Progenitor cell of endocrine pancreas (in vitro differentiated cells): ENCODE measurements at places on chromosomes 7 and 10.

DNA sequence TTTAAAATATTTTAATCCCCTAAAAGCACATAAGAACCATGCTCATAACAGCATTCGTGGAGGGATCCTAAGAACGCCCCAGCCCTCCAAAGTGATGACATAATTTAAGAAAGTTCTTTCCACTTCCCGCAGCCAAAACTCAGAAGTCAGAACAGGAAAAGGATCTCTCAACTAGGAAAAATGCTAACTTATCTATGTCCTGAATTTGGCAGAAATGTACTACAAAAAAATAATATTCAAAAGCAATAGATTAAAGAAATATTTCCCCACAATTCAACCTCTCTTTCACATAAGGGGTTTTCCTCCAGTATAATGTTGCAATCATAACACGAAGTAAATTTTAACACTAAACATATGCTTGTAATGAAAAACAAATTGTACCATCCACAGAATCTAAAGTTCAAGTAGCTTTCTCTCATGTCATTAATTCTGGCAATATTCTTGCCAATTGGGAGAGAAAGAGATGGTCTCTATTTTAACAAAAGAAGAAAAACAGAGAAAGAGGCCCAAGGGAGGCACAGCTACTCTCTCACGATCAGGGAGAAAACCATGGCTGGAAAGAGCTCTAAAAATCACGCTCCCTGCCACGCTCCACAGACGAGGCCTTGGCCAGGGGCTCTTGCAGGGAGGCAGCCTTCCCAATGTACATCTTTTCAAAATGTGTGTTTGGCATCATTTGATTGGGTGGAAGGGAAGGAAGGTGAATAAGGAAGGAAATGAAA is 22.9 kb downstream of the ASB13 start:
- no peak overlapping the region for H3K27ac ChIP-seq
- peaks cover 7% of the 10 kb centered on the region for H3K4me1 ChIP-seq
- no peaks in the 10 kb centered on the region for H3K27me3 ChIP-seq
- H3K36me3 ChIP-seq: peaks cover 28% of the 10 kb centered on the region
- no peak for DNase-seq

DNA sequence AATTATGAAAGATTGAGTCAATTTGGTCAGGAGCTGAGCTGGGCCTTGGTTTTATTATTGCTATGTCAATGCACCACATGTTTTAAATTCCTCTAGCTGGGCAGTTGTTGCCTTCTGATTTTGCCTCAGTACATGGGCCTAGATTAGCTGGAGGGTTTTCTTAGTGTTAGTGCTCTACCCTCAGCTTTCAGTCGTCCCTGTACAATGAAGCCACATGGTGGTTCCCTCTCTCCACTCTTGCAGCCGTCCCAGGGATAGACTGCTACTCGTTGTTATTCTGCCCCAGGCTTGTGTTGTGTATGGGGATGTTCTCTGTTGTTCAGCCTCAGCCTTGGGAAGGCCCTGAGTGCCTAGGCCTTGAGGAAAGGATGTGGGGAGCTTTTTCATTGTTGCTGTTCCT is 37.0 kb downstream of the NHLRC2 start:
- H3K4me1 ChIP-seq: peaks cover 16% of the 10 kb centered on the region
- no peak for DNase-seq
- H3K36me3 ChIP-seq: peaks cover 25% of the 10 kb centered on the region
- H3K27ac ChIP-seq: peak overlapping the region; percentile 5
- no peak overlapping the region for H3K4me3 ChIP-seq
- H3K27me3 ChIP-seq: no peaks in the 10 kb centered on the region

DNA sequence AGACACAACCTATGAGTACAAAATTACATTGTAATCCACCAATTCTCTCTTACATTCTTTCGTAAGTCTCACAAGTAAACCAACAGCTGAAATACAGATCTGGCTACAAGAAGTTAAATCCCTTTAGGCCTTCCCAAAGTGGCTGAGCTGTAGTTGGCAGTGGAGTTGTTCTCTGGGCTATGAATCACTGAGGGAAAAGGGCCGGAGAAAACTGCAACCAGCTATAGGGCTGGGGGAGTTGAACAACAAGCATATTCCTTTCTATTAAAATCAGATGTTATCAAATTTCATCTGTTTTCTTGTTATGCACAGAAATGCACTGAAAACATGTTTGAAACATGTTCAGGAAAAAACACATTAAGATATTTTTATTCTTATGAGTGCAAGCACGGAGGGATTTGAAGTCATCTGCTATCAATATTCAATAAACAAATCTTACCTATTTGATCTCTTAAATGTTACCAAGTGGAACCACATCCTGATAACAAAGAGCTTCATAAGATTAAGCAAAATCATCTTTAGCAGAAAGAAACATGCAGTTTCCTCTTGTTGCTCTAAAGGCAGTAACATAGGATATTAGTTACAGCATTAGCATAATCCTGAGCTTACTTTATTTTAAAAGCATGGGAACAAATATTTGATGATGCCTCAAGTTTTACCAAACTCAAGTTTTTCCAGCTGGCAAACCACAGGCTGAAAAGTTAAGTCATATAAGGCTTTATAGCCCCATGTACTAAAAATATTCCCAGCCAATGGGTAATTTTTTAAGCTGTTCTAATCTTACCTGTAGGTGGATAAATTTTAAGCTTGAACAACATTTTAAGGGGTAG is 212.7 kb downstream of the TAX1BP1 start:
- H3K27me3 ChIP-seq: no peaks in the 10 kb centered on the region
- no peak for DNase-seq
- H3K27ac ChIP-seq: no peak overlapping the region
- H3K4me1 ChIP-seq: no peaks in the 10 kb centered on the region

- DNase-seq: no peak
- no peak overlapping the region for H3K4me3 ChIP-seq
- H3K27ac ChIP-seq: no peak overlapping the region
- H3K27me3 ChIP-seq: peaks cover 70% of the 10 kb centered on the region
Observed at GRCh38 chr10:49690698-49691356, 11.4 kb downstream of the C10orf53 start.

DNA sequence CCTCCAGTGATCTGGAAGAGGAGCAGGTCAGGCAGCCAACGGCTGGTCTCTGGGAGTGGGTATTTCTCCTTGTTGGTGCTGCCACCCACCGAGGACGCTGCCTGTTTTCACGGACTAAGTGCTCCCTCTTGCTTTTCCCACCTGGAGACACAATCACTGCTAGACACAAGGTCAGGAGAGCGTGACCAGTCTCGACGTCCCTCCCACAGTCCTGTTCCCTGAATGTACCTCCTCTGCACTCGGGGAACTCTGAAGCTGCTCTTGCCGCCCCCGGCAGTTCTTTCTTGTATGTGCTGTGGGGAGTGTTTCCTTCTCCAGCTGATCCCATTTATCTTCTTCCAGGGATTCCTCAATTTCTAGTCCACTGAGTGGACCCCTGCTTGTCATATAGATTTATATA is 89.4 kb downstream of the CYTH3 start:
- peaks cover 10% of the 10 kb centered on the region for H3K36me3 ChIP-seq
- no peak for DNase-seq
- no peak overlapping the region for H3K4me3 ChIP-seq
- no peaks in the 10 kb centered on the region for H3K27me3 ChIP-seq
- no peaks in the 10 kb centered on the region for H3K4me1 ChIP-seq
- H3K27ac ChIP-seq: no peak overlapping the region

GRCh38 chr7:126489874-126490273 is 762.9 kb downstream of the GRM8 start:
- H3K4me3 ChIP-seq: no peak overlapping the region
- peak overlapping the region; percentile 60 for H3K27ac ChIP-seq
- peaks cover 36% of the 10 kb centered on the region for H3K4me1 ChIP-seq
- no peaks in the 10 kb centered on the region for H3K27me3 ChIP-seq

- DNase-seq: no peak
- H3K4me3 ChIP-seq: no peak overlapping the region
- peaks cover 78% of the 10 kb centered on the region for H3K27me3 ChIP-seq
- H3K27ac ChIP-seq: no peak overlapping the region
- H3K4me1 ChIP-seq: peaks cover 1% of the 10 kb centered on the region
Observed at GRCh38 chr10:71392791-71393781, 3.6 kb upstream of the CDH23 start.

DNA sequence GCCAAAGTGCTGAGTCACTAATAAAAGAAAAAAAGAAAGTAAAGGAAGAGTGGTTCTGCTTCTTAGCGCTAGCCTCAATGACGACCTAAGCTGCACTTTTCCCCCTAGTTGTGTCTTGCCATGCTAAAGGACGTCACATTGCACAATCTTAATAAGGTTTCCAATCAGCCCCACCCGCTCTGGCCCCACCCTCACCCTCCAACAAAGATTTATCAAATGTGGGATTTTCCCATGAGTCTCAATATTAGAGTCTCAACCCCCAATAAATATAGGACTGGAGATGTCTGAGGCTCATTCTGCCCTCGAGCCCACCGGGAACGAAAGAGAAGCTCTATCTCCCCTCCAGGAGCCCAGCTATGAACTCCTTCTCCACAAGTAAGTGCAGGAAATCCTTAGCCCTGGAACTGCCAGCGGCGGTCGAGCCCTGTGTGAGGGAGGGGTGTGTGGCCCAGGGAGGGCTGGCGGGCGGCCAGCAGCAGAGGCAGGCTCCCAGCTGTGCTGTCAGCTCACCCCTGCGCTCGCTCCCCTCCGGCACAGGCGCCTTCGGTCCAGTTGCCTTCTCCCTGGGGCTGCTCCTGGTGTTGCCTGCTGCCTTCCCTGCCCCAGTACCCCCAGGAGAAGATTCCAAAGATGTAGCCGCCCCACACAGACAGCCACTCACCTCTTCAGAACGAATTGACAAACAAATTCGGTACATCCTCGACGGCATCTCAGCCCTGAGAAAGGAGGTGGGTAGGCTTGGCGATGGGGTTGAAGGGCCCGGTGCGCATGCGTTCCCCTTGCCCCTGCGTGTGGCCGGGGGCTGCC is at the start of gene IL6:
IL6 (plus strand) TSS at position 294 of the 807 bp plus-strand sequence; CDS start at position 357, 63 bp downstream.
- H3K27ac ChIP-seq: no peak within 1 kb of the TSS
- no peak for DNase-seq
- peaks cover 22% of the 10 kb centered on the region for H3K27me3 ChIP-seq
- H3K4me3 ChIP-seq: peak within 1 kb of the TSS; percentile 48

GRCh38 chr7:97446361-97446760 is 285.5 kb upstream of the TAC1 start:
- H3K27ac ChIP-seq: no peak overlapping the region
- no peak for DNase-seq
- no peak overlapping the region for H3K4me3 ChIP-seq
- no peaks in the 10 kb centered on the region for H3K36me3 ChIP-seq

DNA sequence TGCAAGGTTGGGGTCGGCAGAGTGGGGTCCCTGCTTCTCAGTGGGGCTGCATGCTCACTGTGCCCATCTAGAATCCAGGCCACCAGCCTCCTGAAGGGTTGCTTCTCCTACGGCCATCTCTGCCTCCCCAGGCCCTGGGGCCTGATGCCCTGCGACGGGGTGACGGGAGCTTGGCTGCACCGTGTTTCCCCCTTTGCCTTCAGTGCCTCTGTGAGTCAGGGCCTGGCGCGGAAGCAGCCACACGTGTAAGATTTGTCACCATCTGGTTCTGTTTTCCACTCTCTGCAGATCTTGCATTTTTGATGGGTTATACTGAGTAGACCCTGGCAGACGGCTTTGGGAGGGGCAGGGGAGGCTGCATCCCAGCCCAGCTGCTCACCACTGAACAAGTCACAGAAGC is 7.2 kb downstream of the ADAMTS14 start:
- H3K27ac ChIP-seq: no peak overlapping the region
- no peak for DNase-seq
- H3K4me1 ChIP-seq: peaks cover 7% of the 10 kb centered on the region
- H3K36me3 ChIP-seq: no peaks in the 10 kb centered on the region

DNA sequence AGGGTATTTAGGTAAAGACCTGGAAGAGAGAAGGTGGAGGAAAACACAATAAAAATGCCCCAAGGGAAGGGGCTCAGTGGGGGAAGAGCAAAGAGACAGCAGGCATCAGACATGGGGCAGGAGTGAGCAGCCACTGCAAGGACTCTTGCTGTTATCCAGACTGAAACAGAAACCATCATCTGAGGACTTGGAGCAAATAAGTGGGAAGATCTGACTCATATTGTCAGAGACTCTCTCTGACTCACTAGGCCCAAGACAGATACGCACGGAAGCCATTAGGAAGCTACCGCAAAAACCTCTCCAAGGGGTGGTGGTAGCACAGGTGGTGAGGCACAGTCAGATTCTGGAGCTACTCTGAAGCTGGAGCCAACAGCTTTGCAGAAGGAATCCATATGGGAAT is 110.7 kb downstream of the RNF32 start:
- H3K27me3 ChIP-seq: no peaks in the 10 kb centered on the region
- no peak for DNase-seq
- no peak overlapping the region for H3K4me3 ChIP-seq
- H3K36me3 ChIP-seq: peaks cover 3% of the 10 kb centered on the region
- H3K4me1 ChIP-seq: peaks cover 6% of the 10 kb centered on the region

GRCh38 chr7:107725138-107725740 is 18.7 kb upstream of the CBLL1 start:
- H3K27ac ChIP-seq: no peak overlapping the region
- peaks cover 30% of the 10 kb centered on the region for H3K27me3 ChIP-seq
- no peak for DNase-seq
- H3K4me3 ChIP-seq: no peak overlapping the region

GRCh38 chr7:130150587-130150986 is 54.6 kb downstream of the TMEM209 start:
- H3K27ac ChIP-seq: no peak overlapping the region
- H3K36me3 ChIP-seq: peaks cover 1% of the 10 kb centered on the region
- no peaks in the 10 kb centered on the region for H3K27me3 ChIP-seq
- no peak overlapping the region for H3K4me3 ChIP-seq
- peaks cover under 1% of the 10 kb centered on the region for H3K4me1 ChIP-seq

- peaks cover 2% of the 10 kb centered on the region for H3K4me1 ChIP-seq
- DNase-seq: no peak
- H3K4me3 ChIP-seq: no peak overlapping the region
- no peaks in the 10 kb centered on the region for H3K27me3 ChIP-seq
- H3K36me3 ChIP-seq: no peaks in the 10 kb centered on the region
Observed at GRCh38 chr7:6293202-6293601, 20.8 kb upstream of the CYTH3 start.

DNA sequence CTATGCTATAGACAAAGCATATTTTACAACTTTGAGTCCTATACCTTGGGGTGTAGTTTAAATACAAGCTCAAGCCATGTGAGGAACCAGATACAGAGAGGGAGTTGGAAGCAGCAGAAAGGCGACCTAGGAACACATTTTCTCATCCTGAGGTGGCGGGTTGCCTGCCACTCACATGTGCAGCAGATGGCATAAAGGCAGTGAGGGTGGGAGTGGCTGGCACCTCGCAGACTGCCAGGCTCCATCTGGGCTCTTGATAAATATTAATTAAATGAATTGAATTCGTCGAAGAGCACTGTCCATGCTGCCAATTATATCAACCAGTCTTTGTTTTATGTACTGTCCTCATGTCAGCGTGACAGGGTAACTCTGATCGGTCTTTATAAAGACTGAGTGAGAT is 79.0 kb upstream of the SEMA3C start:
- H3K27me3 ChIP-seq: no peaks in the 10 kb centered on the region
- no peak for DNase-seq
- no peak overlapping the region for H3K27ac ChIP-seq
- no peaks in the 10 kb centered on the region for H3K4me1 ChIP-seq
- no peaks in the 10 kb centered on the region for H3K36me3 ChIP-seq

- H3K27me3 ChIP-seq: peaks cover 16% of the 10 kb centered on the region
- H3K4me1 ChIP-seq: peaks cover 1% of the 10 kb centered on the region
- H3K27ac ChIP-seq: no peak overlapping the region
- H3K4me3 ChIP-seq: no peak overlapping the region
Observed at GRCh38 chr7:101562531-101563197, 66.4 kb downstream of the MYL10 start.

- no peaks in the 10 kb centered on the region for H3K27me3 ChIP-seq
- H3K4me1 ChIP-seq: peaks cover 6% of the 10 kb centered on the region
- no peak overlapping the region for H3K27ac ChIP-seq
- no peak overlapping the region for H3K4me3 ChIP-seq
Observed at GRCh38 chr7:133022661-133023060, 59.2 kb downstream of the CHCHD3 start.

GRCh38 chr10:23754179-23754578 is 315.3 kb downstream of the OTUD1 start:
- peak overlapping the region; percentile 31 for H3K27ac ChIP-seq
- H3K27me3 ChIP-seq: no peaks in the 10 kb centered on the region
- H3K4me3 ChIP-seq: no peak overlapping the region
- peaks cover 20% of the 10 kb centered on the region for H3K4me1 ChIP-seq
- no peak for DNase-seq
- H3K36me3 ChIP-seq: no peaks in the 10 kb centered on the region
